ENCODE measurements at places on chromosomes 3 and 15. TPM values are rescaled to one million over a fixed set of nuclear protein-coding genes. Genes with fewer than 3 reads are reported as not detected.

The TEX9 gene
- 8.4 TPM for total RNA-seq

The SH2D7 gene
- not detected for total RNA-seq

The PLSCR4 gene
- total RNA-seq: 1.1 TPM

The SLC2A2 gene
- total RNA-seq: not detected

DNA sequence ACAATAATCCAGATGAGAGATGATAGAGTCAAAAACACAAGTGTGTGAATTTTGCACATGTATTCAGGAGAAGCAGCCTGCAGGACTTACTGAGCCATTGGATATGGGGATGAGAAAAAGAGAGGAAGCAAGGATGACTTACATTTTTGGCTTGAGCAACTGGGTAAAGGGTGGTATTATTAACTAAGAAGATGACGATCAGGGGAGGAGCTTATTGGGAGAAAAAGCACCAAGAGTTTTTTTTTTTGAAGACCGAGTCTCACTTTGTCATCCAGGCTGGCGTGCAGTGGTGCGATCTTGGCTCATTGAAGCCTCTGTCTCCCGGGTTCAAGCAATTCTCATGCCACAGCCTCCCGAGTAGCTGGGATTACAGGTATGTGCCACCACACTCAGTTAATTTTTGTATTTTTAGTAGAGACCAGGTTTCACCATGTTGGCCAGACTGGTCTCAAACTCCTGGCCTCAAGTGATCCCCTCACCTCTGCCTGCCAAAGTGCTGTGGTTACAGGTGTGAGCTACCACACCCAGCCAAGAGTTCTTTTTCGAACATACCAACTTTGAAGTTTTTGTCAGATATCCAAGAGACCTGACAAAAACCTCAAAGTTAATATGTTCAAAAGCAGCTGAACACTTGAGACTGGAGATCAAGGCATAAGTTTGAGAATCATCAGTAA is 14.8 kb upstream of the SH3BP5 start:
- no peak for DNase-seq

The LNP1 gene
- 4.1 TPM for total RNA-seq

GRCh38 chr3:126402666-126403302 is 8.1 kb downstream of the CFAP100 start:
- no peak for DNase-seq

- DNase-seq: no peak
Observed at GRCh38 chr3:13578251-13578650, 29.3 kb downstream of the FBLN2 start.
